Upper lobe of right lung (tissue), 1 donor: ENCODE measurements at places on chromosomes 2 and 18.

GRCh38 chr2:55419233-55419678 is 400 bp downstream of the CCDC88A start:
- no peak for DNase-seq

DNA sequence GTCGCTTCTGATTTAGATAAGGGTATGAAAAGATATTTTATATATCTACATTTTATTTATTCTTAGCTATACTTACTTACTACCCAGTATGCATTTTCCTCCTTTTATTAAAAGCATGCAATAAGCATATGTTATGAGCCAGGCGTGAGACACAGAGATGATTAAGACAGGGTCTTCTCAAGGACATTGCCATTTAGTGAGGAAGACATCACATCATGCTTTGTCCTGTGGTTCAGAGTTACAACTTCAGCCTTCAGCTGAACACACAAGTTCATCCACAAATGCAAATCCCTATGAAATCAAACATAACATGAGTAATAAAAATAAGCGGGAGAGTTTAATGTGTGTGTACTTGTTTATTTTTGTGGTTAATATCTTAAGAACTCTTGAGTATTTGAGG is 30.2 kb downstream of the GRHL1 start:
- DNase-seq = no peak

- no peak for DNase-seq
These were observed 33.3 kb downstream of the THAP4 start for GRCh38 chr2:241603686-241604085.

DNA sequence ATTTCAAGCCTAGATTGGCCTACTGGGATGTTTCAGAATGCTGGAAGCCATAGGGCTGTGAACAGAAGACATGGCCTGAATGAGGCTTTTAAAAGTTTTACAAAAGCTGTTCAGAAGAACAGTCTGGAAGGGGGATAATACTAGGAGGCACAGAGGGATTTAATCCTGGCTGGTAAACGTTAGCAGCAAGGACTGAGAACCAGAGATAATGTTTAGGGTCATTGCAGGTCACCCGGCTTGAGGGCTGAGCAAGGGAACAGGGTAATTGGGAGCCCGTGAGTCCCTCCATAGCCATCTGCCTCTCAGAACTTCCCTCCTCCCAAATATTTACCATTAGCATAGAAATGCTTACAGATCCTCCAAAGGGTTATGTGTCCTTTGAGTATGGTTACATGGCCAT is 765.4 kb downstream of the TMEM182 start:
- DNase-seq = no peak

DNA sequence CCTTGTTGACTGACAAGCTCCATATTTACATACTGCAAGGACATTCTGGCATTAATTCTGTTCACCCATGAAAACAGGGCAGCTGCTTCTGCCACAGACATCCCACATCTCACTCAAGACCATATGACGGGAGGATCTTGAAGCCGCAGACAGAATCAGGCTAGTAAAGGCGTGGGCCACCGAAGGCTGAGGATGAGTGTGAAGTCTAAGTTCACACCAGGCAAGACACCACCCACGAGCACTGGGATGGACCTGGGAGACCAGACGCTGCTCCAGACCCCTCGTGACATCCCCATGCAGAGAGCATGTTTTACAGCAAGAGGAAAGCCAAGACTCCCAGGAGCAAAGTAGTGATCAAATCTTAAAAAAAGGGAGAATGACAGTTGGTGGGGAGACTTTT is 3.2 kb downstream of the FHL2 start:
- DNase-seq = no peak

DNA sequence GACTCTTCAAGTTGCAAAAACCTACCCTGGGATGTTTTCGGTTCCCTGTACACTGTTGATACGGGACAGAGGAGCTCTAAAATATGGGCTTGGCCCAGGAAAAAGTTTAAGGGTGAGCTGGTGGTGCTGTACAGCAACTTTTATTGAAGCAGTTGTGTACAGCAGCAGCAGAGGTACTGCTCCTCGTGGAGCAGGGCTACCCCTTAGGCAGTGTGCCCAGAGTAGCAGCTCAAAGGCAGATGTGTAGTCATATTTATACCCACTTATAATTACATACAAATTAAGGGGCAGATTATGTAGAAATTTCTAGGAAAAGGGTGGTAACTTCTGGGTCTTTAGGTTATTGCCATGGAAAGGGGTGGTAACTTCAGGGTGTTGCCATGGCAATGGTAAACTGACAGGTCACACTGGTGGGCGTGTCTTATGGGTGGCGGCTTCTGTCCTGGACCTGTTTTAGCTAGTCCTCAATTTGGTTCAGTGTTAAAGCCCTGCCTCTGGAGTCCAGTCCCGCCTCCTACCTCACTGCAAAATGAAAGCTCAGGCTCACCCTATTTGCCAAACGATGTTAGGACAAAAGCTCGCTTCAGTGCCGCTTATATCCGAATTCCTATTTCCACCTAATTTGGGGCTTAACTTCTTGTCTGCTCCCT is 203.2 kb downstream of the ETAA1 start:
- no peak for DNase-seq

- DNase-seq = no peak
These were observed 306.0 kb upstream of the RAB12 start for GRCh38 chr18:8303151-8303755.

- DNase-seq = no peak
These were observed 39.9 kb upstream of the SP3 start for GRCh38 chr2:174004905-174005605.

DNA sequence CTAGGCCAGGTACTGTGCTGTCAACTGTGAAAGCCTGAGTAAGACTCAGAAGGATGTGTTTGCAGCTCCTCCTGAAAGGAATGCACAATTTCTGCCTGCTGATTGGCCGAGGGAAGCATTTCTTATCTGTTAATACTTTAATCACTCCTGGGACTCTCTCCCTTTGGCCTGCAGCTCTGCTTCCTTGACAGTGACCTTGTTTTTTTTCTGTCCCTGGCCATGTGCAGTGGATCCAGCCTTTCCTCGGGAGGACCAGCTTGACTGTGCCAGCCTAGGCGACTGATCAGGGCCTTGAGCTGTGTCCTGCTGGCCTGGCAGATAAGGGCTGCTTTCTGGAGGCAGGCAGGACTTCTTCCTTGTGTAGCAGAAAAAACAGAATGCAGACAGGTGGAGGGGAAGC is 10.0 kb downstream of the RNF144A start:
- no peak for DNase-seq

GRCh38 chr2:158773121-158773520 is 22.0 kb upstream of the DAPL1 start:
- DNase-seq = no peak

DNA sequence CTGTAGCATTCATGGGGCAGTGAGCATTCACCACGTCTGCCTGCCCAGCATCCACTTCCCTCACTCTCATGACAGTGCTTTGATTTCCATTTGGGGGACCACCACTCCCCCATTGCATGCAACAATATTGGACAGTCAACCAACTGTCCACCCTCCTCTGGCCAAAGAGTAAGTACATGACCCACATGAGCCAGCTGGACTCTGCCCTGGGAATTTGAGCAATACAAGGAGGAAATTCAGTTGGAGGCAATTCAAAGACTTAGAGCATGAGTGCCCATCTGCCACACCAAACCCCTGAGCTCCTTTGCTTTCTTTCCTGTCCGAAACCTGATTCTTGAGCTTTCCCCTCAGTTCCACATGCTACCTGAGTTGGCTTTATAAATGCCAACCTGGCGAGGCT is 41.7 kb upstream of the PNO1 start:
- DNase-seq = no peak

DNA sequence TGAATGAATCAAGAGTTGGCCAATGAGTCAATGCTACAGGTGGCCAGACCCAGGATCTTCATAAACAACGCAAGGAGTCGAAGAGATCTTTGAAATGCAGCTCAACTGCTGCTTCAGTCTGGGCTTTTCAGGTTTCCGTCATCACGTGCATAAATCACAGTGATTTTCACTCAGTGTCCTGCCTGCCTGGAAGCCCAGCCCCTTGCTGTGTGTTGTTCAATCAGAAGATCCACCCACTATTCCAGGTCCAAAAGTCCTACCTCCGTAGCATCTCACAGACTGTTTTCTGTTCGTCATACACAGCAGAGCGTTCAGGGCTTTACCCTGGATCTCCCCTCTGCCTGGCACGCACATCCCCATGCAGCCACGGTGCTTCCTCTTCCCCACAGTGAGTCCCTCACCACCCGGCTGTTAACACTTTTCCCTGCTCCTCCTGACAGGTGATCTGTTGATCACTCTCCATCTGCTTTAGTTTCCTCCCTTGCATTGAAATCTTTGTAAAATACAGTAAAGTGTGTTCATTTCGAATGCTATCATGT is 216.3 kb downstream of the MYT1L start:
- no peak for DNase-seq

DNA sequence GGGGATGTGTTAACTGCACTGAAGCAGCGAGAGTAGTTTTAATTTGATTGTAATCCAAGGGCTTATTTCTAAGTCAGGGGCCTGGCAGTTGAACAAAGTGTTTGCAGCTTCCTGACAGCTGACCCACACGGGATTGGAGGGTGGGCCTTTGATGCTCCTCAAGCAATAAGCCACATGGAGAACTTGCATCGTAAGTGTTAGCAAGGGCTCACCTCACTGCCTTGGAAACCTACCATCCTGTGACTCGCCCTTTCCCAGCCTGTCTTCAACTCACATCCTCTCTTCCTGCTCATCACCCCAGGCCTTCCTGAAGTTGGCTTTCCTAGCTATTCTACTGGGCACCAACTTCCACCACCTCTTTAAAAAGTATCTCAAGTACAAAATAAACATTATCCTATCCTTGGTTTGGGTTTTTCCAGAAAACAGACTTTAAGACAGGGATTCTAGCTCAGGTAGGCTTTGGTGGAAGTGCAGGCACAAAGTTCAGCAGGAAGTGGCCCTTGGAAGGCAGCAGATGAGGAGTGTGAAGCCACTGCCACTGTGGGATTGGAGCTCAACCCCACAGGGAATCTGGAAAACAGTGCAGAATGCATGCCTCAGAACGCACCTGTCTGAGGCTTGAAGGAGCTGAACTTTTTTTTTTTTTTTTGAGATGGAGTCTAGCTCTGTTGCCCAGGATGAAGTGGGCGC is 31.6 kb downstream of the B3GNT2 start:
- DNase-seq = no peak

GRCh38 chr2:51335087-51336058 is 303.4 kb upstream of the NRXN1 start:
- DNase-seq = no peak

DNA sequence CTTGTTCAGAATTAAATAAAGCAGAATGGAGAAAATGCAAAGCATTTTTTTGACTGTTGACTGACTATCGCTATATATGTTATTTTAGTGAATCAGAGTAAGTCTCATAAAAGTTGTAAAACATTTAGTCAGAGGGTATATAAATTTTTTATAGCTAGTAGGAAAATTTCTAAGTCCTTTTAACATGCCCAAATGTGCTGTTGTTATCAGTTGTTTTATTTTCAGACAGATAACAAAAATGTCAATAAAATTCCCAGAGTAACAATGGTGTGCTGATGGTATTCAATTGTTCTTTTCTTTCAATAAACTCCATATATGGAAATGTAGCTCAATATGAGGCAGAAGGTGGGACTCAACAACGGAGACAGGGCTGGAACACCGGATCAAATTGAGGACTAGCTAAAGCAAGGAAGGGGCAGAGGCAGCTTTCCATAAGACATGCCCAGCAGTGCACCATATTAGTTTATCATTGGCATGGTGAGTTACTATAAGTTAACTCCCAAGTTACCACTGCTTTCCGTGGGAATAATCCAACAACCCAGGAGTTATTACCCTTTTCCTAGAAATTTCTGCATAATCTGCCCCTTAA is 26.6 kb downstream of the GULP1 start:
- DNase-seq = no peak

DNA sequence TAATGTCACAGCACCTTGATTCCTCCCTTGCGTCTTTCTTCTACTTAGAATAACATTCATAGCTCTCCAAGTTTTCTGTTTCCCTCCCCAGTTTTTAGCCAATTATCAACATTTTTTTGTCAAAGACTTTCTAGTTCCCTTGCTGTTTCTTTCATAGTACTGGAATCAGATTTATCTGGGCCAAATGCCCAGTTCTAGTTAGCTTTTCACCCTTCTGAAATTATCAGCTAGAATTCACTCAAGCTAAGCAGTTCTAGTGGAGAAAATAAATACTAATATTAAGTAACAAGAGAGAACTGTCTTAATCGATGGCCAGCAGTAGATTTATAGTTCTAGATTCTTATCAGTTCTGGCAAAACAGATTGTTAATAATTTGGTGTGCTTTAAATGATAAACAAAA is 36.2 kb downstream of the EFEMP1 start:
- no peak for DNase-seq

GRCh38 chr18:70645971-70646370 is 357.1 kb downstream of the SOCS6 start:
- no peak for DNase-seq

DNA sequence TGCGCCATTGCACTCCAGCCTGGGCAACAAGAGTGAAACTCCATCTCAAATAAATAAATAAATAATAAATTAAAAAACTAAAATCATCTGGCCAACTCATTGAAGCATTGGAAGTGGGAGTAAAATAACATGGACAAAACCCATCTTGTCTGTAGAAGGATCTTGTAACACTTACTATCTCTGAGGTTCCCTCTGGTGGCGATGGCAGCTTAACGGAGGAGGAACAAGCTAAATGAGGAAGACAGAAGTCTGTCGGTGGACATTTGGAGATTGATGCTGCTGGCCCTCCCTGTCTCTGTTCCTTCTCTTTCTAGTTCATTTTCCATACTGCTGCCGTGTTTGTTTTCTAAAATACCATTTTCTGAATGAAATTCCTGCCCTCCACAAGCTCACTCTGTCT is 43.4 kb downstream of the ZCCHC2 start:
- DNase-seq = no peak
